ENCODE measurements at places on chromosomes 5 and 9.

GRCh38 chr9:75880618-75881017, 9.9 kb upstream of the PCSK5 start:
- no peak for DNase-seq

DNA sequence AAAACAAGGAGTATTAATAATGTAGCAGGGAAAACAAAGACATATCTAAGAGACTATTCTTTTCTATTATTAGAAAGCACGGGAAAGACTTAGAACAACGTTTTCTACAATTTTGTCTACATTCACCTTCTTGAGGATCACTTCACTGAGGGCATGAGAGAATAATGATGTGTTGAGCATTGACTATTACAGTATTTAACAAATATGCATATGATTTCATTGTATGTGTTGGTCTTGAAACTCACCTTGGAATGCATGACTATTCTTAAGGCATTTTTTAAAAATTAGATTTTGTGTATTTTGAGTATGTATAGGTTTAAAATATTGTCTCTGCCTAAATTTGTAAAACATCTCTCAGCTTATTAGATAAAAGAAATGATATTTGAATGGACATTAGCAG, 1.2 kb downstream of the FSD1L start:
- DNase-seq = no peak

DNA sequence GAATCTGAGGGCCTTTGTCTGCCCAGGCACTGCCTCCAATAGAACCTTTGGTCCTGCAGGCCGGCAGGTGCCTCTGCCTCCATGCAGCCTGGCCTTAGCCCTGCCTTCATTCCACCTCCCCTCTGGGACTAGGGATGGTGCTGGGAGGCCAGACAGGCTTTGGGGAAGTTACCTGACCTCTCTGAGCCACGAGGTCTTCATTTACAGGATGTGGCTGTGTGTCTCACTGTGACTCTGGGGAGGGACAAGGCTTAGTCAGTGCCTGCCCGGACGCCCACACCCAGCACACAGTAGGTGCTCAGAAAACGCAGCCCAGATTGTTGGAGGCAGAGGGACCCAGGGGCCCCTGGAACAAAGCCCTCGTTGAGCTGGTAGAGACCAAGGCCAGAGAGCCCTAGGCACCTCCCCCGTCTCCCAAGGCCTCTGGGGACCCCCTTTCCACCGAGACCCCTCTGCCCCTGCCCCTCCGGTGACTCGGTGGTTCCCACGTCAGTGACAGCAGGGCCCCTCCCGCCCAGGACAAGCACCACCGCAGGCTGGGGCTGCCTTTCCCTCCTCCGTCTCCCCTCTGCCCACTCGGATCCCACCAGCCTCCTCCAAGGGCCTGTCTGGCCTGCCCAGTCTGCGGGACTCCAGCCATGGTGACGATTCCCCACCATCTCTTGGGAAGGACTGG, 46.9 kb upstream of the EGFL7 start:
- no peak for DNase-seq

DNA sequence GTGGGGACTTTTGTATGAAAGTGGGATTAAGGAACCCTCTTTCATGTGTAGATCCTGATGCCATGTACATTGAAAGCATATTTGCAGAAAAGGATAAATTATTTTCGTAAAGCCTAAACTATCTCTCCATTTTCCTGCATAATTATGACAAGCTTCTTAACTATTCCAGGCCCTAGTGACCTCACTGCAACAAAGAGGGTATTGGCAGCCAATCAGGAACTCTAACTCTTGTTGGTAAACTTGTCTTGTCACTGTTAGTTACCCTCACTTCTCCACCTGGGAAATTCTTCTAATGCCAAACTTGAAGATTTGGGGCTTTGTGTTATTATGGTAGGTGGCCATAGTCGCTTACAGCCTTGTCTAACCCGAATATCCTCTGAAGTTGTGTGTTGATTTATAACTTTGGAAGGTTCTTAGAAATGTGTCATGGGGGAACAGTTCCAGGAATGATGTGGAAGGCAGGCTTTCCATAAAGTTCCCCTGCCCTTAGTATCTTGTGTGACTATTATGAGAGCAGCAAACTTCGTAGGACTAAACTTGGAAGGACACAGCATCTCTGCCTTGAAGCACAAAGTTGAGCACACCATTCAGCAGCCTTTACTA, 52.5 kb downstream of the IQGAP2 start:
- no peak for DNase-seq

DNA sequence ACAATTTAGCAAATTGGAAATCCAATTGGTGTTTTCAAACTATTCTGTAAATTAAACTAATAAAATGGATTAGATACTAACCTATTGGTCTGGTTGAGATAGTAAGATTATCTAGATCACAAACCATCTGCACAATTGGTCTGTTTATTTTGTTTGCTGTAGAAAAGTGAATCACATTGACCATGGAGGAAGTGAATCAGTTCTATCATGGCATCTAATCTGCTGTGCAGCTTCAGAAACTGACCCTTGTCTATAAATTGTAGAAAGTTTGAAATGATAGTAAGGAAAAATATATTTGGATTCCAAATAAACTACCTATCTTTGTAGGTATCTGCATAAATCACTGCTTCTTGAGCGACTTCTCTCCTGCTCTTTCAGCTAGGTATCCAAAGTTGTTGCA, 1865.4 kb downstream of the MAT2B start:
- DNase-seq = no peak

DNA sequence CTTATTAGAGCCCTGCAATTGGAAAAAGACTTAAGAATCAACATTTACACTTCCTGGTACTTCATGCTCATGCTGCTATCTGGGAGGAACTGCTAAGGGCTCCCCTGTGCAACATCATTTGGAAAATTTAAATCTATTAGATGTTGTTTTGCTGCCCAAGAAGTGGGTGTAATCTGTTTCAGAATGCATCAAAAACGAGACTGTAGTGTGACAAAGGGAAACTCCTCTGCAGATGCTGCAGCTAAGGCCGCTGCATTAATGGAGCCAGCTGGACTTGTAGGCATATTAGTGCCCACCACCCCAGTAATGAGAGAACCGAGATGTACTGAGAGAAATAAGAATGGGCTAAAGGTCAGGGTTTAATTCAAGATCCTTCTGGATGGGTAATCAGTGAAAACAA, 11.1 kb upstream of the PAIP1 start:
- DNase-seq = no peak

DNA sequence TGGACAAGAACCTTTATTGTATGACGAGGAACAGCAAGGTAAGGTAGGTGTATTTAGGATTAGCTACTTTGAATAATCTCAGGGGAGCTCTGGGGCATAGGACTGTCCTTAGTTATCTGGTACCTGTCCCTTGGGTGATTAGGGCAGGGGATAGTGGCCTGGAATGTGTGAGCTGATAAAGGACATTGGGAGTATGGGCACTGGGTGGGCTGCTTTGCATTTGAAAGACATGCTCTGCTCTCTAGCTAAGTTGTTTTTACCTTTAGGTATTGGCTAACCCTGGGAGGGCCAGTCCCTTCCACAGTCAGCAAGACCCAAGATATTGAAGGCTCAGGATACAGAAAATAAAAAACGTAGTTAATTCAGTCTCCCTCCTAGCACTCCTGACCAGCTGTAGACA, 282.8 kb upstream of the C9orf72 start:
- no peak for DNase-seq

DNA sequence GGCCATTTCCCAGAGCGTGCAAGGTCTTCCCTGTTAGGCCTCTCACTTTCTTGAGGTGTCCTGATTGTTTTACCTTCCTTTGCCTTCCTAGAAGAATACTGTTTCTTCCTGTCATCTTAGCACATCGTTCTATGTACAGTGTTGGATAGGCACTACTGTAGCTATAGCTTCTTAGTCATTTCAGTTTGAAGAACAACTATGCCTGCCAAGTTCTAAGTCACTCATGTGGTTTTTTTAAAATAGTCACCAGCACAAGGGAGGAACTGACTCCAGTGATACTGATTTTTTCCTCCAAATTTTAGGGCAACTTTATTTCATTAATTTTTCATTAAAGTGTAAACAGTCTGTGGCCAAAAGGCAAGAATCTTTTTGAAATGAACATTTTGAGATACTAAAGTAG, 122.4 kb upstream of the NR5A1 start:
- DNase-seq = peak; percentile 74

GRCh38 chr5:55429613-55430253, 105.0 kb downstream of the PLPP1 start:
- DNase-seq = no peak

DNA sequence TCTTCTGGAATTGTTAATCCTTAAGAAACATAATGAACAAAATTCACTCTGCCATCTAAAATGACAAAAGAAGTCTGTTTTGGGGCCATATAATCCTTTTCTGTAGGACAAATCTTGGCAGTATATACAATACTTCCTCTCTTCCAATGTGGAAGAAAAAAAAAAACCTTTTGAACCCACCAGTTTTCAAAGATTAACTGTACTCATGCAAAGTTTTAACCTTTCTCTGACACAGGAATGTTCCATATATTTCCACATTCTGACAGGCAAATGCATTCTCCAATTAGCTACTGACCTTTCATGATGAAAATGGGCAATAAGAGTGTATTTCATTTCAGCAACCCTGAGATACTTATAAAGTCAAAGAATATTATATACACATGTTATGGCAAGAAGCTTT, 65.4 kb downstream of the RNF130 start:
- no peak for DNase-seq

DNA sequence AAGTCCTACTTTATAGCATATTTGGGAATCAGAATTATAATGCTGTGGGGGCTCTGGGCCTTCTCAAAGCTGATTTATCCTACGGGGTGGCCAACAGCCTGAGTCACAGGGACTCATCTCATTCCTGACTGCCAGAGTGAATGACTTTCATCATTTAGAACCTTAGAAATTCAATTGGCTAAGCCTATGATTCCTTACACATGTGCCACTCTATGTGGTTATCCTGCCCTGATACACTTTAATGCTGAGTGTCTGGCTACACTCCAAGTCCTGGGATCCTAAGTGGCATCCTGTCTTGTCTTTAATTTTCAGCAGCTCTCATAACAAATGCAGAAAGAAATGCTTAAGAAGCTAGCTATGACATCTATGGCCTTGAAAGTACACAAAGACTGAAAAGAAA, 75.2 kb upstream of the FREM1 start:
- no peak for DNase-seq

GRCh38 chr9:138038244-138038671, 160.7 kb downstream of the CACNA1B start:
- no peak for DNase-seq

DNA sequence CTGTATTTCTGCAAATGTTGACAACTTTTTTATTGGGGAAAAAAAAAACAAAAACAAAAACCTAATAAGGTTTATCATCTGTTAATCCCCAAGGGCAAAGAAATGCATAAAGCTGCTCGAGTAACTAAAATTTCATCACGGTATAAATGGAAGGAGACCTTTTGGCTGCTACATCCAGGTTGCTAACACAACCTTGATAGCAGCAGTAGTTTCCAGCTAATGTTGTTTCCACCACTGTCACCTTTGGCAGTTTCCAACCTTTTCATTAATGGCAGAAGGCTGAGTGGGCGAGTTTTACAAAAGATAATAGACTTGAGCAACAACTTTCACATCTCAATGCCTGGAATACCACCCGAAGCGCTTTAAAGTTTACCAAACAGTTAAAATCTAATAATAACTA, 8.5 kb downstream of the PAIP1 start:
- DNase-seq = no peak

DNA sequence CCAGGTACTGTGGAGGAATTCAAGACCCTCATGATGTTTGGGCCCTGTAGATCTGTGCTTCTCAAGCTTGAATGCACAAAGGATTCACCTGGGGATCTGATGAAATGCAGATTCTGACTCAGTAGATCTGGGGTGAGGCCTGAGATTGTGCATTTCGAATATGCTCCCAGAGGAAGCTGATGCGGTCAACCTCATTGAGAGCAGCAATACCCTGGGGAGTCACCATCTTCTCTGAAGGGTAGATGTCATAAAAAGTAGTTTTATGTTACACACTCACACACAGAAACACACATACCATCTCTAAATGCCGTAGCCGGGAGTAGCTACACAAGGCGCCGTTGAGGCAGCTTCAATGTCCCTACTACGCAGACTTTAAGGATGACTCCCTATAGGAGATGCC, 55.8 kb upstream of the CPEB4 start:
- no peak for DNase-seq

- peak; percentile 91 for DNase-seq
Measured at GRCh38 chr9:114953959-114954358, 23.6 kb upstream of the TNFSF8 start.

GRCh38 chr5:173278172-173278571, 43.2 kb upstream of the NKX2-5 start:
- no peak for DNase-seq

DNA sequence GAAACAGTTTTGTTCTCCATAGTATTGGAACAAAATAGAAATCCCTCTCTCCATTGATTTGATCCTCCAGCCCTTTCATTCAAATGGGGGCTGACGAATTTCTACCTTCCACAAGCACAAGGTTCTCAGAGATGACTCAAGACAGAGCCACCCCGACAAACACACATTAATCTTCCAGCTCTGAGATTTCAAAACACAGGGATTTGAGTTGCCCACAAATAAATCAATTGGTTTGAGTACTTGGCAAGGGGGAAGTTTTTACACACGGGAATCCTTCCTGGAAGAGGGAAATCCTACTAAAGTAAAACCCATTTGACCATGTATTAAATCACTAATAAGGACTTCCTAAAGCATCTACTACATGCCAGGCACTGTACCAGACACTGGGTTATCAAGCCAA, 5.4 kb downstream of the ADRA1B start:
- no peak for DNase-seq
